ENCODE measurements at places on chromosomes 2 and 18.

DNA sequence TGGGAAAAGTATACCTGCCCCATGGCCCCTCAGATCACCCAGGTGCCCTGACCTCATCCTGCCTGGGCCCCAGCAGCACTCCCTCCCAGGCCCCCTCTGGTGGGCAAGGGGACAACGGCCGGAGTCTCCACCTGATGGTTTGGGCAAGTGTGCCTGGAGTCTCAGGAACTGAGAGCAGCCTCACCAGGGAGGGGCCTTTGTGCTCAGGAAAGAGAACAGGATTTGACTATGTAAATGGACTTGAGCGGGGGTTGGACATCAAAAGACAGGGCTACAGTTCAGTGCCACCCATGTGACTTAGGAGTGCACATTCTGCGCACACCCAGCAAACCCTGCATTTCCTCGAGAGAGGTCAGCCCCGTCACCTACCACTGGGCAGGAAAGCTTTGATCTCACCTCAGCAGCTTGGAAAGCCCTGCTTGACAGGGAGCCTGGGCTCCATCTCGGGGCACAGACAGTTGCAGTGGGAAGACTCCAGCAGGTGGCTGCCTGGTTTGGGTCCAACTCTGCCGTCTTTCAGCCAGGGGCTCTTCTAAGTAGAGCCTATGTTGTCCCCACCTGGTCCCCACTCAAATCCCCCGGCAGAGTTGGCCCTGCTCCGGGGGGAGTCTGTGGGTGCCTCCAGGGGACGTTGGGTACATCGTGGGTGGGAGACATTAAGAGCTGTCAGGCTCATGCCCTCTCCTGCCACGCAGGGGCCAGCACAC is 3.3 kb downstream of the INPP5D start:
- no peak for DNase-seq

DNA sequence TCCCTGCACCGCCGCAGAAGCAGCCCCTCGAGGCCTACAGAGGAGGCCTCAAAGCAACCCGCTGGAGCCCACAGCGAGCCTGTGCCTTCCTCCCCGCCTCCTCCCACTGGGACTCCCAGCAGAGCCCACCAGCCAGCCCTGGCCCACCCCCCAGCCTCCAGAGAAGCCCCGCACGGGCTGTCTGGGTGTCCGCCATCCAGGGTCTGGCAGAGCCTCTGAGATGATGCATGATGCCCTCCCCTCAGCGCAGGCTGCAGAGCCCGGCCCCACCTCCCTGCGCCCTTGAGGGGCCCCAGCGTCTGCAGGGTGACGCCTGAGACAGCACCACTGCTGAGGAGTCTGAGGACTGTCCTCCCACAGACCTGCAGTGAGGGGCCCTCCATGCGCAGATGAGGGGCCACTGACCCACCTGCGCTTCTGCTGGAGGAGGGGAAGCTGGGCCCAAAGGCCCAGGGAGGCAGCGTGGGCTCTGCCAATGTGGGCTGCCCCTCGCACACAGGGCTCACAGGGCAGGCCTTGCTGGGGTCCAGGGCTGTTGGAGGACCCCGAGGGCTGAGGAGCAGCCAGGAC is 31.2 kb downstream of the GPC1 start:
- no peak for DNase-seq

DNA sequence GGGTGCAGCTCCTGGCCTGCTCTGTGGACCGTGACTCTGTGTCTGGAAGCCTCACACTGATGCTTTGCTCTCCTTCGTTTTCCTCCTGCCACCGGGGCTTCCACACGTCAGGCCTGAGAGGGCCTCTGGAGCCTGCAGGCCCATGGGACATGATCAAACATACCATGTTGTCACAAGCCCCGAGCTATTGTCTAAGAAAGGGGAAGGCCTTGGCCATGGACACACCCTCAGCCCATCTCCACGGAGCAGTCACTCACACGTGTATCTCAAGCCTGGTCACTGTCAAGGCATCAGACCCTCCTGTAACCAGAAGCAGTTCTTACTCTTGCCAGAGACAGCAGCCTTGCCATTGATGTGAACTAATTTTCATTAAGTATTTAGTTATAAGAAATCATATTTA is 814.1 kb upstream of the SALL3 start:
- no peak for DNase-seq

DNA sequence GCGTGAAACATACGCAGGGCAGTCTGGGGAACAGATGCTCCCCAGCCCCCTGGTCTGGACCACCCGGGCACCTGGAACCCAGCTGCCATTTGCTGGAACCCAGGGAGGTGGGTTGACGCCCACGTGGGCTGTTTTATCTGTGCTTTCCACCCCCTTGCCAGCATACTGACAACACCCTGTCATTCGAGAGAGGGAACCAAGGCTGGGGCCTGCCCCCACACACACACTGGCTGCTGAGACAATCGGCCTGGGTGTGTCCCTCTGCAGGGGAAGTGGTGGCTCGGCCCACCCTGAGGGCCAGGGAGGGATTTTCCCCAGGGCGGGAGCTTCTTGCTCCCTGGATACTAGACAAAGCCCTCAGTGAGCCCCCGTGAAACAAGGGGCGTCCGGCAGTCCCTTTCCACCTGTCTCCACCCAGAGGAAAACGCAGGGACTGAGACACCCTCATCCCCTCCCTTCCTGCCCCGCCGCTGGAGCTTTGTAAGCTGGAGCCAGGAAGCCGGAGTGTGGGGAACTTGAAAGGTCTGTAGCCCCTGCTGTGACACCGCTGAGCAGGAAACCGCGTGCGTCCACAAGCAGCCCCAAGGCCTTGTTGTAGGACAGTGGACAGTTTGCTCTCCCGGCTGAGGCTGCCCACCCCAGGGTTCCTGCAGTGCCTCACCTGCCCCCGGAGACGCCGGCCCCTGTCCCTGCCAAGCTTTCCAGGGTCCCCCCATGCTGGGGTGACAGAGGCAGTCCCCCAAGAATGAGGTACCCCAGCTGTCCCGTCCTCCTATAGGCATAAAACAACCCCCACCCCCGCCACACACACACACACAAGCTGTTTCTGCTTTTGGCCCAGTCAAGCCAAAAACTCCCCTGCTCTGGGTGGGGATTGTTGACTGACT is 14.1 kb upstream of the KLF11 start:
- no peak for DNase-seq

GRCh38 chr2:25586726-25587144 is 86.6 kb downstream of the DTNB start:
- no peak for DNase-seq

- no peak for DNase-seq
Observed at GRCh38 chr2:120442541-120442922, 96.6 kb downstream of the INHBB start.

DNA sequence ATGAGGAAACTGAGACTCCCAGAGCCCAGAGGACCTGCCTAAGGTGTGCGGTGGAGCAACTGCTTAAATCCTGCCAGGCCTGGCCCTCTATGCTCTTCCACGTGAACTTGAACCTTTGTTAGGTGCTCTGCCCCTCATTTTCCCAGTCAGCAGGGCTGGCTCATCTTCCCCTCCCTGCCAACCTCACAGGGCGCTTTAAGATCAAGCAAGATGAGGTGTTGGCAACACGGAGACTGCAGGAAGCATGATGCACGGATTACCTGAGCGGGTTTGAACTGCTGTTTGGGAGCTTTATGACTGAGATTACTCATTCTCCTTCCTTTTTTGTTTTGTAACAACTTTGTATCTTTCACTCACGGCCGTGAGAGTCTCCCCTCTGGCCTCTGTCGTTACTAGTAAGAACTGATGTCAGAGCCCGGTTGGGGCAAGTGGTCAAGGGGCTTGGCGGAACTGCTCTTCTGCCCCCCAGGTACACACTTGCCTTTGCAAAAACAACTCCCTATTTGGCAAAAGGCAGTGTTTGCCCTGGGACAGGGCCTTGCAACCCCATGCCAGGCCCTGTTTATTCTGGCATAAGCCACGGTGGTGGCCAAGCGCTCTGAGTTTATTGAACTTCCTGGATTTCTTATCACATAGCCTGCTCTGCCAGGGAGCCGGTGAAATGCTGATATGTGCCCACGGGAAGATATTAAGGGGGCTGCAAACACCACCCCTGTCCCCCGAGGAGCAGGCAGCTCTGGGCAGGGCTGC is 127.8 kb downstream of the INHBB start:
- DNase-seq = no peak

- DNase-seq = no peak
Observed at GRCh38 chr2:74007121-74007520, 22.4 kb downstream of the TET3 start.
